CD4-positive, CD25-positive, alpha-beta regulatory T cell (primary cell): ENCODE measurements at places on chromosomes 2 and 18. TPM values are rescaled to one million over a fixed set of nuclear protein-coding genes. Genes with fewer than 3 reads are reported as not detected.

Gene IL1RL1
- 0.89 TPM for total RNA-seq

- no peak for DNase-seq
These were observed 183.5 kb downstream of the HNMT start for GRCh38 chr2:138147796-138148195.

DNA sequence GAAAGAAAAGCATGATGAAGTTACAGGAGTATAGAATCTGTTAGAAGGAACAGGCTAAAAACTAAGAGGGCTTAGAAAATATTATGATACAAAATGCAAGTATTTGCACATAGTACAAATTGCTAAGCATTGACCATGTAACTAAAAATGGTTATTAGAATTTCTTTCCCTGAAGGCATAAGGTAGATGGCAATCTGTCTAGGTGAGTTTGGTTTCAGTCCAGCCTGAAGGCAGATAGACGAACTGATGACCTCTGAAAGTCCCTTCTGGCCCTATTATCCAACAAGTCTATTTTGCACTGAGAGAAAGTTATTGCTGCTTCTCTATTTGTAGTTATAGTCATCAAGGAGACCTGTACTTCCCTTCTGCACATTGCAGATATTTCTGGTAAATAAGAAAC lies 663.5 kb downstream of the LRP1B start:
- no peak for DNase-seq

GRCh38 chr2:199999166-199999565 lies 43.8 kb downstream of the MAIP1 start:
- DNase-seq, result no peak

- no peak for DNase-seq
These were observed 169.4 kb downstream of the DDX1 start for GRCh38 chr2:15761056-15761455.

GRCh38 chr18:36120297-36120696 lies 8.8 kb downstream of the SLC39A6 start:
- no peak for DNase-seq

Gene APLF
- total RNA-seq, result 3.9 TPM

DNA sequence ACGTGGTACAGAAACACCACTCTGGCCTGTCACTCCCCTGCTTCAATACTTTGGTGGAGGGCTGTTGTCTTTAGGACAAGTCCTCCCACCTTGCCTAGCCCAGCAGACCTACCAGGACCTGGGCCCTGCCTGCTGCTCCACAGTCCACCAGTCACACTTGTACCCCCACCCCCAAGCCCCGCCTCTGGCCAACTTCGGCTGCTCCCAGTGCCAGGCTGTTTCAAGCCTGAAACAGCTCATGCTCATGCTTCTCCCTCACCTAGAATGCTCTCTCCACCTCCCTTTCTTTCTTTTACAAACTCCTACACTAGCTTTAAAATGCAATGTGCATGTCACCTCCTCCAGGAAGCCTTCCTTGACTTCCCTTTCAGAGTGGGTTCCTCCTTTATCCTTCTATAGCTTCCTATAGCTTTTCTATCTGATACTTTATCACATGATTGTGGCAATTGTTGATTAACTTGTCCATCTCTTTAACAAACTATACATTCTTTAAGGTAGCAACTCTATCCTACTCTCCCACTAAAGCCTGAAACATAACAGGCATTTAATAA lies 4.8 kb upstream of the OXER1 start:
- no peak for DNase-seq

DNA sequence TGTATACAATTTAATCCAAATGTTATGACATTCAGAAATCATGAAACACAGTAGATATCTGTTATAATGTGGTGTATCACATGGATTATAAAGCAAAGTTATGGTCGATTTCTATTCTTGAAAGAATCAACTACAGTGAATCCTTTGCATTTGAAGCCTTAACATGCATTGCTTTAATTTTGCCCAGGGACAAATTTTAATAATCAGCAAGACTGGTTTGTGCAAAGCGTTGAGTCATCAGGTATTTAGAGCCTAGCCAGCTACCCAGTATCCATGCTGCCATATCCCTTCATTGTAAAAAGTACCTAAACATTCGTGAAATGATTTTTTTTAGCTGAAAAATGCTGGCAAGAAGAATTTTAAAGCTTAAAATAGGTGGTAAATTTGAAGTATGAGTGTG lies 8.9 kb upstream of the SPDYA start:
- DNase-seq, result no peak

DNA sequence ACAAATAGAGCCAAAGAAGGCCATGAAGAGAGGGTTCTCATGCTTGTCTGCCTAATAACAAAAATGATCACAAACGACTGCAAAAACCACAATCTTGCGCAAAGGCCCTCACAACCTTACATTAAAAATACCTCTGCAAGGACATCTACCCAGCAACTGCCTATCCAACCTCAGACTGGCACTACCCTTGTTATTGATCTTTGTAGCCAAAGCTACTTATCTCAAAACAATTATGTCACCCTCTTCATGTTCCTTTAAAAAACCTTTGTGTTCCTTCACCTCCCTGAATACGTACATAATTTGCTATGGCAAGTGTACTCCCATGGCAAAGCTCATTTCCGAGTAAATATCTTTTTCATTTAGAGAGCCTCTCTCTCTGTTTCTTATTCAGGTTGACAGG lies 44.1 kb downstream of the TMEM163 start:
- DNase-seq, result no peak

DNA sequence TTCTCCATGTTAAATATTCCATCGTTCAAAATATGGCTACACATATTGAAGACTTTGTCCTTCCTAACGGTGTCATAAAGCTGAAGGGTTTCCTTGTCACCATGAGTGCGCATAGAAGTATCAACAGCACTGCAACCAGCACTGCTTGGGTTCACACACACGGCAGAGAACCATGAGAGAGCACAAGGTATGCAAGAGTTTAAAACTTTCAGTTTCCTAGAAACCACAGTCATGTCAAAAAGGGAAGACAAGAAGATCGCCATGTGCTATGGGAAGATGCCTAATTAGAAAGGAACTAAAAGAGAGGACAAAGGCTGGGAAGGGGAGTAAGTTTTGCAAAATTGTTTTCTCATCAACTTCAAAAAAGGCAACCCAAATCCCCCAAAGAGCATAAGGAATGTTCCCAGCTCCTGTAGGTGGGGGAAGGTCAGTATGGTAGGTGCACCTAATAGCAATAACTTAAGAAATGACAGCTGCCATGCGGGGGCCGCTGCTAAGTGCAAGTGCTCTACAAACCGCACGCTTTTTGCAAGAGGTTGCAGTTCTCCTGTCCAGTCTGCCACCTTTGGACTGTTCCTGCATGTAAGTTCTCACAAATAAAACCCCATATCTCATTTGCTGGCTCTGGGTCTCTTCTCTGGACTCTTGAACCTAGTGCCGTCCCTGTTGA lies 136.8 kb downstream of the TMEM163 start:
- DNase-seq, result no peak

GRCh38 chr2:1687254-1687653 lies 57.1 kb downstream of the PXDN start:
- no peak for DNase-seq

Gene LRATD1
- total RNA-seq, result not detected

Gene WNT10A
- total RNA-seq, result 10.8 TPM

Gene ANKRD36
- total RNA-seq, result 85.2 TPM

GRCh38 chr2:48525269-48525943 lies 4.5 kb upstream of the STON1 start:
- DNase-seq, result no peak

DNA sequence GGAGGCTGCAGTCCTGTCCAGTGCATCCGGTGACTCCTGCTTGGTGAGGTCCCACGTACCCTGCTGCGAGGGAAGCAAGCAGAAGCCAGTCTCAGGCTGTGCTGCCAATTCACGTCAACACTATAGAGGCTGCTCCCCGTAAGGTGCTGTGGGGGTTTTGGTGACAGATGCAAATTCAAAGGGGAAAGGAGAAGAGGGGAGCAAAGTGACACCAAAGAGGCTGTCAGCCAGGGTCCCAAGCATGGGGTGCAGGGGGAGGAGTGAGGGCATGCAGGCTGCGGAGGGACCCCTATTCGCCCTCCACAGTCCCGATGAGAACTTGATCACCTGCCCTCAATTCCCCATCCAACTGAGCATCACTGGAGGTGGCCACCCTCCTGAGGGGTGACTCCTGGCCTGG lies 179.4 kb upstream of the HS6ST1 start:
- DNase-seq, result no peak

GRCh38 chr2:143717536-143718168 lies 588.4 kb downstream of the ARHGAP15 start:
- DNase-seq, result no peak

GRCh38 chr2:99420751-99421299 lies 69.0 kb downstream of the REV1 start:
- no peak for DNase-seq

Gene KDM3A
- 138 TPM for total RNA-seq

Gene ZNF804A
- total RNA-seq, result not detected

- no peak for DNase-seq
These were observed 86.4 kb downstream of the EML6 start for GRCh38 chr2:54809819-54810218.

Gene SPDYA
- total RNA-seq, result 19.6 TPM

- DNase-seq, result no peak
These were observed 67.1 kb upstream of the CTDP1 start for GRCh38 chr18:79612291-79613108.

DNA sequence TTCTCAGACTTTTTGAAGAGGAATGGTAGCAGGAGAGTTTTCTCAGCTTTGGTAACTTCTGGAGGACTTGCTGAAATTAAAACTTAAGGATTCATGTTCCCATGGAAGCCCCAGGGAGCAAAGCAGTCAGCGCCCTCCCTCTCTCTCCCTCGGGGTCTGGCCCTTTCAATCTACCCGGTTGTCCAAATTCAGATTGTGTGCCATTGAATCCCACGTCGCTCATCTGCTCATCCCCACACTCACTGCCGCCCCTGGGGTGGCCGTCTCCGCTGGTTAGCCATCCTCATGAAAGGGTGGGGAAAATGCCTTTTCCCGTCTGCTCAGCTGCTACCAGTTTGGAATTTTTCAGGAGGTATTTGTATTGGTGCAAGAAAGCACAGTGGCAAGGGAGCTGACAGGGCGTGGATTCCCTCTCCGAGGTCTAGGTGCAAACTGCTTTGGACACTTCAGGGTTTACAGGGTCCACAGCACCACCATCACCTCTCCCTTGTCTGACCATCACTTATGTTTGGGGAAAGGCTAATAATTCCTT lies 27.1 kb downstream of the MCFD2 start:
- DNase-seq, result no peak

Gene ITPRID2
- total RNA-seq, result 42.4 TPM

- no peak for DNase-seq
These were observed 159.4 kb downstream of the AGPS start for GRCh38 chr2:177551989-177552421.

DNA sequence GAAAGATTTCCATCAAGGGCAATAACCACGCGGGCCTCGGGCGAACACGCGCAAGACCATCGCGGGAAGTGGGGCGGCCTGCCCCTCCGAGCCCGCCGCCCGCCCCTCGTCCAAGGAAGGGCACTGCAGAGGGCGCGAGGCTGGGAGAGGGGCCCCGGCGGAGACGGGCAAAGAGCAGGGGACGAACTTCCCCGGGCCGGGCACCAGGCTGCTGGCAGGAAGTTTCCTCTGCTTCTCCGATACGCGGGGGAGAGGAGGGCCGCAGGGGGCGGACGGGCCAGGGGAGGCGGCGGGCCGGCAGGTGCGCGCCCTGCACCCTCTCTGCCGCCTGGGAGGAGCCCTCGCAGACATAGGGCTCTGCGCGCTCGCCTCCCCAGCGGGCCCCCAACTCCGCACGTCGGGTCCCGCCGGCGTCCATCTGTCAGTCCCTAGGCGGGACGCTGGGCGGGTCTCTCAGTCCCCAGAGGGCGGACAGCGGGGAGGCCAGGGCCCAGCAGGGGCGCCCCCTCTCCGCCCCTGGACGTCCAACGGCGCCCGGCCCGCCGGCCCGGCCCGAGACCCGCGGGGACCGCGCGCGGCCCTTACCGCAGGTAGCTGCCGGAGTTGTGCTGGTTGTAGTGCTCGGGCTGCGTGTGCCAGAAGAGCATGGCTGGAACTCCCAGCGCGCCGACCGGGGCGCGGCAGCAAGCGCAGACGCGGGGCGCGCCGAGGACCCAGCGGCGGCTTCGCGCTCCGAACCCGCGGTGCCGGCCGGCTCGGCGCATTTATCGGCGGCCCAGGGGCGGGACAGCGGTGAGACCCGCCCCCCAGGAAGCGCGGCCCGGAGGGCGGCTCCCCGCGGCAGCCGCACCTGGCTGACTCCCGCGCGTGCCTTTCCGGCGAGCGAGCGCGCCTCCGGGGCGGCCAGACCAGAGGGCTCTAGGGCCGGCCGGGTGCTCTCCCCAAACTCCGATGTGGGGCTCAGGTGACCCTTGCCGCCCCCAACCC lies at the start of gene TFCP2L1:
Gene TFCP2L1 (minus strand): TSS at position 740 of the 987 bp plus-strand sequence. CDS start 93 bp downstream, at position 647.
- DNase-seq, result peak; percentile 49

DNA sequence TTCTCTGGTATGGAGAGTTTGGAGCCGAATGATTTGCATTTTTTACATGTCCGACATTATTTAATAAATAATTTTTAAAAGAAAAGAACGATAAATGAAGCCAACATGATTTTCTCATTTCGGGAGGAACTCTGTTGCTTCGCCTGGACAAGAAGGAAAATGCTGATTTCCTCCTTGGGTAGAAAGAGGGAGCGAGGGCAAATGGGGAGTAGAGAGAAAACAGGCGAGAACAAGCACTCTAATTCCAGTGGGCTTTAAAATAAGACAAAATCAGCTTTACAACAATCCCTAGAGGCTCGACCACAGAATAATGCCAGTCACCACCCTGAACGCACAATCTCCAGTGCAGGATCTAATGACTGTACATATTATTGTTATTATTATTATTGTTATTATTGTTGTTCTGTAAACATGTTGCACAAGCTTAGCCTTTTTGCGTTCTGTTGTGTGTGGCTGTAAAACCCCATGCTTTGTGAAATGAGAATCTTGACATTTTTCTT lies 3.7 kb downstream of the DLX1 start:
- no peak for DNase-seq

DNA sequence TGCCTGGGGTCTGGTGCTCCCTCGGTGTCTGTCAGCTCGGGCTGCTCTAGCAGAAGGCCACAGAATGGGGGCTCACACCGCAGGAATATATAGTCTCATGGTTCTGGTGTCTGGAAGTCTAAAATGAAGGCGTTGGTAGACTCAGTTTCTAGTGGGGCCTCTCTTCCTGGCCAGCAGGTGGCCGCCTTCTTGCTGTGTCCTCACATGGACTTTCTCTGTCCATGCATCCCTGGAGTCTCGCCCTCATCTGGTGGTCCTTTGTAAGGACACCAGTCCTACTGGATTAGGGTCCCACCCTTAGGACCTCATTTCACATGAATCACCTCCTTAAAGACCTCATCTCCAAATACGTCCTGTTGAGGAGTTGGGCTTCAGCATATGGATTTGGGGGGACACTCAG lies 65.7 kb downstream of the RRM2 start:
- no peak for DNase-seq

DNA sequence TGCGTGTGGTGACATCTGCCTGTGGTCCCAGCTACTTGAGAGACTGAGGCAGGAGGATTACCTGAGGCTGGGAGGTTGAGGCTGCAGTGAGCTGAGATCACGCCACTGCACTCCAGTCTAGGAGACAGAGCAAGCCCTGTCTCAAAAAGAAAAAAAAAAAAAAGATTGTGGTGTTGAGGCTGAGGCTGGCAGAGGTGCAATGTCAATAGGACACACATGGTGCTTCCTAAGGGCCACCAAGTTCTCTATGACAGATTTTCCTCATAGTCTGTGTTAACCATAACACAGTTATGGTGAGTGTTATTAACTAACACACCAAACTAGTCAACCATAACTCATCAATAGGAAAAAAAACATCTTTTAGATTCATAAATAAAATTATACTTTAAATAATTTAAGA lies 494.4 kb downstream of the TMX3 start:
- no peak for DNase-seq

Gene ZNF24
- total RNA-seq, result 53.9 TPM

- no peak for DNase-seq
These were observed 64.7 kb downstream of the EMILIN2 start for GRCh38 chr18:2911533-2911932.
